Stimulated activated CD8-positive, alpha-beta memory T cell treated with anti-CD3 and anti-CD28 coated beads, Interleukin-4, amount 100 ng/mL, for 4 hours (primary cell): ENCODE measurements at places on chromosomes 16 and 17.

DNA sequence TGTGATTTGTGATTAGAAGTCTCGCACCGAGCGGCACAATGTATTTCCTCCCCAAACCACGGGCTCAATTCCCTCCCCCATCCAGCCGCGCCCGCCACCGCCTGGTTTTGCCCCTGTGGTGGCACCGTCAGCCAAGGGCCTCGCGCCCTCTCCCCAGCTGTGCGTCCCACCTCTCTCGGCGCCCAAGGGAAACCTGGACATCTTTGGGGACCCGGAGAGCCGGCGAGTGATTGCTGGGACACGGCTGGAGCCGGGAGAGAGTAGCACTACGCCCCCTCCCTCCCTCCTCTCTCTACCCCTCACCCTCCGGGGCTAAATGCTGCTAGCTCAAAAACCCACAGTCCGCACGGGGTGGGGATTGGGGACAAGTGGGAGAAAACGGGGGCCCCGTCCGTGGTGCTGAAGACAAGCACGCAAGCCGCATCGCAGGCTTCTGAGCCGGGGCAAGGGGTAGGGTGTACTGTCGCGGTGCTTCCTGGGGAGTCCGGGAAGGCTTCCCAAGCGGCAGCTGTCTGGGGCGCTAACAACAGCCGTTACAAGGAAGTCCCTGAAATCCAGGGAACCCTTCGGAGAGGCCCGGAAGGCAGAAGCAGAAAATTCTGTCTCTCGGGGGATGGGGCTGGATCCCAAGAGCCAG lies 1.4 kb downstream of the CBLN1 start:
- DNase-seq, result no peak

DNA sequence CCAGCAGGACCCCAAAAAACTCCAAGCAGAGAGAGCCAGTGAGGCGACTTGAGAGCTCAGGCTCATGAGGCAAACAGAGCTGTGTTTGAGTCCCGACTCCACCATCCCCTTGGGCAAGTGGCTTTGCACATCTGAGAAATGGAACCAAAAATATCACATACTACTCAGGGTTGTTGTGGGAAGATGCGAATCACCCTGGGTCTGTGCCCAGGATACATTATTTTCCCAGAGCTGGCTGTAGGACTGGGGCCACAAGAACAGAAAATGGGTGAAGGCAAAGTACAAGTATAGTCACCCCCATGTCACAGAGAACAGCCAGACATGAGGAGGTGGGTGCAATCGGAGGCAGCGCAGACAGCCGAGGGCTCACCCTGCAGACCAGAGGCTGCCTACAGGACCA lies 127.3 kb downstream of the GAS7 start:
- no peak for DNase-seq

DNA sequence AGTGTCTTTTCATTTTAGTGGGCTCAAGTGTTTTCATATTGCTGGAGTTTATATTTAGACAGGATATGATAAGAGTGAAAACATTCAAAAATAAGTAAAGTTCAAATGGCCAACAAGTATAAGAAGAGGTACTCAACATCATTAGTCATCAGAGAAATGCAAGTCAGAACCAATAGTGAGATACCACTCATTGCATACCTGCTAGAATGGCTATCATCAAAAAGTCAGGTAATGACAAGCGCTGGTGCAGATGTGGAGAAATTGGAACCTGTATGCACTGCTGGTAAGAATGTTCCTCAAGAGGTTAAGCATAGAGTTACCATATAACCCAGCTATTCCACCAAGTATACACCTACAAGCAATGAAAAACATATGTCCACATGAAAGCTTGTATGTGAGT lies 87.8 kb downstream of the WNT3 start:
- no peak for DNase-seq

DNA sequence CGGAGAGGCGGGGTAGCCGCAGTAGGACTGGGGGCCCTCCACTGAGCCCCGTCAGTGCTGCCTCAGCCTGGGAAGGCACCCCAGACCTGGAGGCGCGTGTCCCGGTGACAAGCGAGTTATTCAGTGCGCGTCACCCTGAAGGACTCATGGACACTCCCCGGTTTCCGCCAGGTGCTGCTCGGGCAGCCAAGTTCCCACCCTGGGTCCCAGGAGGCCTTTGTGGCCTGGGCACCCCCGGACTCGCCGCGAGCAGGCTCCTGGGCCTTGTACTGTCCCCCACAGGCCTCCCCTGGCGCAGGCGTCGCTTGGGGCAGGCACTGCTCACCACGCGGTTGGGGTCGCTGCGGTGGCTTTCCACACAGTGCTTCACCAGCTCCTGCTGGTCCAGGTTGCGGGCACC lies 7.6 kb downstream of the RNF166 start:
- no peak for DNase-seq

DNA sequence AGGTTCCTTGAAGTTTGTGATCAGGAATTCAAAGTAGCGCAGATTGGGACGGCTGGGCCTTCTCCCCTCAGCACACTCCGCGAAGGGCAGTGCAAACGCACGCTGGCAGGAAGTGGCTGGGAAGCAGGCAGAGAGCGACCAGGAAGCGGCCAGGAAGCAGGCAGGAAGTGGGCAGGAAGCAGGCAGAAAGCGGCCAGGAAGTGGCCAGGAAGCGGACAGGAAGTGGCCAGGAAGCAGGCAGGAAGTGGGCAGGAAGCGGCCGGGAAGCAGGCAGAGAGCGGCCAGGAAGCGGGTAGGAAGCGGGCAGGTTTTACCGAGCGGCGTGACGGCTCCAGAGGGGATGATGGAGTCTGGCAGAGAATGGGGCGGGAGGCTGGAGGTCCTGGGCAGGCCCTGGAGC lies 3.2 kb downstream of the DPEP1 start:
- DNase-seq, result no peak

DNA sequence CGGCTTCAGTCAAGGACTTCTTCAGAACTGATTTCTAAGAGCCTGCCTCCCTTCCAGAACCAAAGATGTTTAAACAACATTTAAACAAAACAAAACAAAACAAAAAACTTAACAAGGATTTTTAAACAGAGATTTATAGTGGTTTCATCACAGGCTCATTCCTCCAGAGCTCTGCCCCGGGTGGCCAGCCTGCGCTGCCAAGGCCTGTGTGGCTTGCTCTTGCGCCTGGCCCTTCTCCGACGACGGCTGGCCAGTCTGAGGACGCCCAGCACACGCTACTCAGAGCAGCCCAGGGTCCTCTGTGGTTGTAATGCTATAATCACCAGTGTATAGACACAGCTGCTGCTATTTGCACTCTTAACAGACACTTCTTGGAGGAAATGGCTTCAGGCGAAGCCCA lies 307.2 kb upstream of the MYOCD start:
- DNase-seq, result no peak

GRCh38 chr17:79252886-79253285 lies 178.3 kb downstream of the ENGASE start:
- no peak for DNase-seq

DNA sequence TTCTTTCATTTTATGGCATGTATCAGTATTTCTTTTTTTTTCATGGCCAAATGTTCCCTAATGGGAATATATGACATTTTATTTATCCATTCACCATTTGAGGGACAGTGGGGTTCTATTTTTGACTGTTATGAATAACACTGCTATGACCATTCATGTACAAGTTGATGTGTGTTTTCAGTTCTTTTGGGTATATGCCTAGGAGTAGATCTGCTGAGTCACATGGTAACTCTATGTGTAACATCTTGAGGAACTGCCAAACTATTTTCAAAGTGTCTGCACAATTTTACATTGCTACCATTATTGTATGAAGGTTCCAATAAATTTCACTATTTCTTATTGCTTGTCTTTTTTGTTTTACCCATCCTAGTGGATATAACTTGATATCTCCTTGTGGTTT lies 223.0 kb downstream of the TANC2 start:
- DNase-seq, result no peak

- no peak for DNase-seq
These were observed 5.3 kb downstream of the PAQR4 start for GRCh38 chr16:2974319-2975056.

- DNase-seq, result no peak
These were observed 99.3 kb downstream of the STXBP4 start for GRCh38 chr17:55067697-55068439.

DNA sequence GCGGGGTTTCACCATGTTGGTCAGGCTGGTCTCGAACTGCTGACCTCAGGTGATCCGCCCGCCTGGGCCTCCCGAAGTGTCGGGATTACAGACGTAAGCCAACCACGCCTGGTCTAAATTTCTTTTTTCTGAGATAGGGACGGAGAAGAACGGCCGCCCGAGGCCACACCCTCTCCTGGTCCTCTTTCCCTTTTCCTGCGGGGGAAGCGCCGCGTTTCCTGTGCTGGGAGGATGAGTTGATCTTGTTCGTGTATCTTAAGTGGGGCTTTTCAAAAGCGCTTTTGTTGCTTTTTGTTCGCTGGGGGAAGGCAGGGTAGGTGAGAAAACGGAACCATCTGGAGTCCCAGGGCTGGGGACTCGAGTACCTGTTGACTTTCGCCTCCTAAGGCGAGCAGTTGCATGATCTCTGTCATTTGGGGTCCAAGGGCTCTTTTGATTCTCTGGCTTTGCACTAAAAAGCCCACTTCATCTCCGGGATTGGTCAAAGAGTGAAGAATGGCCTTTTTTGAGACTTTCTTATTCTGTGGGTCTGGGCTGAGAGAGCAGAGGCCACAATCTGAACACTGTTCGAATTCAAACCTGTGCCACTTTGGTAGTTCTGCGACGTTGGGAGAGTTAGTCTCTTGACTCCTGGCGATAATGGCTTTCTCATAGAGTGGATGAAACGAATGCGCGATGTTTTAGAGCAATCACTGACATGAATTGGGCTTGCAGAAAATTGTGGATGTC lies 1.3 kb downstream of the FUS start:
- no peak for DNase-seq

- DNase-seq, result no peak
These were observed 2272.8 kb downstream of the TP53TG3F start for GRCh38 chr16:35732046-35732810.

- DNase-seq, result no peak
These were observed 200.7 kb downstream of the CCDC182 start for GRCh38 chr17:57544401-57544800.

DNA sequence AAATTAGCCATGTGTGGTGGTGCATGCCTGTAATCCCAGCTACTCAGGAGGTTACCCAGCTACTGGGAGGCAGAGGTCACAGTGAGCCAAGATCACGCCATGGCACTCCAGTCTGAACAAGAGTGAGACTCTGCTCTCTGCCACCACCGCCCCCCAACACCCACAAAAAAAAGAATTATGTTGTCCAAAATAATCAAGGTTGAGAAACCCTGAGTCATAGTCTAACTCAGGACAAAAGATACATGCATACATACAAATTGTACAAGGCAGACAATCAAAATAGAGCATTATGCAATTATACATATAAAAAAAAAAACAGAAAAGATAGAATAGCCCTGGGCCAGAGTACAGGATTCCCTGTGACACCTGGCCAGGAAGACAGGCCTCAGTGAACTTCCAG lies 6.6 kb upstream of the KPNB1 start:
- DNase-seq, result no peak

DNA sequence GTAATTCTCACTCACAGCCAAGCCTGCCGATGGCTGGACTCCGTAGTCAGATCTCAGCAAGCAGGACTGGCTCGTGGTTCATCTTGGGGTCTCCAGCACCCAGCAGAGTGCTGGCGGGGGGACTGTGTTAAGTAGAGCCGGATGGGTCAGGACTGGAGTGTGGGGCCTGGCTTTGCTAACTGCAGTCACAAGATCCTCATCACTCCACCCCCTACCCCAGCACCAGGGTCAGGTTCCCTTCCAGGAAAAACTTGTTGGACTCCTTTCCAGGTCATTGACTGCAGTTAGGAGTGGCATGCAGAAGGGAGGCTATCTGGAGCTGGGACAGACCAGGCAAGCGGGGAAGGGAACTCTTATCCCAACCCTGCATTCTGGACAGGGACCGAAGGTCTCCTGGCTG lies 6.0 kb downstream of the CIITA start:
- no peak for DNase-seq

DNA sequence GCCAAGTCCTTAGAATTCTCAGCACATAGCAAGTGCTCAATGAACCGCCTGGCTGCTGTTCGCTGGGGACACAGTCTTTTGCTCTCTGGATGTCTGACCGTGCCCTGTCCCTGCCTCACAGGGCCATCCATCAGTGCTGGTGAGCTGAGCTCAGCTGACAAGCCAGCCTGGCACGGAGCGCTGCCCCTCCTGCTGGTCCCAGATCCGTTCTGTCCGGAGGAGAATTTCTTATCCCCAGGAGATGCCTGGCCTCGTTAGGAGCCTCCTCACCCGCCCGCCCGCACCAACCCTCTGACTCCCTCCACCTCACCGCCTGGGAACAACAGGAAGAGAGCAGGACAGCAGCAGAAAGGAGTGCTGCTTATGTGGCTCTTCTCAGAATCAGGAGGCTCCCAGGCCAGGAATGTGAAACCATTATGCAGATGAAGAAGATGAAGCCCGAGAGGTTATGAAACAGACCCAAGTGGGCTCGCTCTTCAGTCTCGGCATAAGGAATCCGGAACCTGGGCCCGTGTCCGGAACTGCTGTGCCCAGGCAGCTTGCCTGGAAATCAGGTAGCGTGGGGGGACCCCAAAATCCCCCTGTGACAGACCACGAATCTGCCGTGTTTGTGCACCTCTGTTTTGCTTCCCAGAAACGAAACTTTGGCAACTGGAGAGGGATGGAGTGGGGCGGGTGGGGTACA lies 28.8 kb upstream of the RMI2 start:
- no peak for DNase-seq

GRCh38 chr16:4591706-4592470 lies 22.8 kb downstream of the UBALD1 start:
- DNase-seq, result no peak

DNA sequence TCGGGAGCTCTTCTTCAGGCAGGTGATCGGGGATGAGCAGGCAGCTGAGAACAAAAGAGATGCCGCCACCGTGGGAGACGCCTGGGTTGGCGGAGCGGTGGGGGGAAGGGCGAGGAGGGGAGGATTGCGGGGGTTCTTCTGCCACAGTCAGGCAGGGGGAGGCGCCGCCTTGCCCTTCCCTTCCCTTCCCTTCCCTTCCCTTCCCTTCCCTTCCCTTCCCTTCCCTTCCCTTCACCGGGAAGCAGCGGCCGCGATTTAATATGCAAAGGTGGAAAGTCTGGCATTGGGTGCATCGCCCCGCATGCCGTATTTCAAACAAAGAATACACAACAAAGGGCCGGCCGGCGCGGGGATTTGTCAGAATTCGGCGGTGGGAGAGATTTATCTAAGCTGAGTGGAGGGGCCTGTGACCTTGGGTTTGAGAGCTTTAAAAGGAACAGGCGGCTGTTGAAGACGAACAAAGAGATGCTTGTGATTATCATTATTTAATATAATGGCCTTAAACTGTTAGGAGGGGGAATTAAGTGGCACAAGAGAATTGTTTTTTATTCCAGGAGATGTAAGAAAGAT lies 262.3 kb upstream of the TNRC6C start:
- no peak for DNase-seq

GRCh38 chr17:29214215-29215146 lies 32.2 kb upstream of the CRYBA1 start:
- no peak for DNase-seq

DNA sequence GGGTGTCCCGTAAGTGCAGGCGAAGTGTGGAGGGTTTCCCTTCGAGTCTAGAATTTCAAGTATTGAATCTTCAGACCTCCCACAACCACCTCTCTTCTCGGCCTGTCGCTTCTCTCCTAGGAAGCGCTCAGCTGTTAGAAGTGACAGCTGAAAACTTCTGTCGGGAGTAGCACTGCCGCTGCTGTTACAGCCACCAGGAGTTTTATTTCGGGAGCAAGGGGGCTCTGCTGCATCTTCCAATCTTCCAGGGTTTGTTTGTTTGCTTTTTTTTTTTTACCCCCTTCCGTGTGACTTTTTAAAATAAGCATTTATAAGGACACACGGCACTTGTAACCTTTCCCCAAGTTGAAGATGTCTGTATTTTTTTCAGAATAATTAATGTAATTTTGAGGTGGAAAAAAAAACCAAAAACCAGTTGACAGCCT lies 767 bp downstream of the RPS6KB1 start:
- no peak for DNase-seq
